Muscle of leg (tissue), 16 donors: ENCODE measurements at places on chromosomes 11 and 22. TPM values are rescaled to one million over a fixed set of nuclear protein-coding genes. Genes with fewer than 3 reads are reported as not detected.

Gene ALDH3B2
- 0.09 TPM for total RNA-seq

Gene OR51B5
- total RNA-seq, result 0.31 TPM

Gene WBP2NL
- 1.0 TPM for total RNA-seq

Gene MRPL40
- total RNA-seq, result 40.2 TPM

Gene OR8D4
- total RNA-seq, result 0.04 TPM

Gene C22orf31
- total RNA-seq, result 2.1 TPM

Gene ARL14EP
- 26.9 TPM for total RNA-seq

Gene ANKK1
- total RNA-seq, result 0.09 TPM

DNA sequence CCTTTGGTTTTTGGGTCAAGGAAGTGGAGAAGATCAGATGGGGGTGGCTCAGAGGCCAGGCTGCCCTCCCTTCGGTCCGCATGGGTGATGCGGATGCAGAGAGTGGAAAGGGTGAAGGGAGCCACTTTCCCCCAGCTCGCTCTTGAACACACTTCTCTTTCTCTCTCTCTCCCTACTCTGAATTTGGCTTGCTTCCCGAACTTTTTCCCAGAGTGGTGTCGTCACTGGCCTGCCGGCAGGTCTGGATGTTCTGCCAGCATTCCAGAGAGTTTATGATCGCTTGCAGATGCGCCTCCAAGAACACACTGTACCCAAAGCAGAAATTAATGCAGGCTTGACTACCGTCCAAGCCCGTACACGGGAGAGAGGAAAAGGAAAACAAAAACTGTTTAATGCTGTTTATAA is 103.2 kb downstream of the ZBTB16 start:
- peak; percentile 100 for DNase-seq

- peak; percentile 63 for DNase-seq
Observed at GRCh38 chr11:15969701-15970329, 386.5 kb downstream of the SOX6 start.

DNA sequence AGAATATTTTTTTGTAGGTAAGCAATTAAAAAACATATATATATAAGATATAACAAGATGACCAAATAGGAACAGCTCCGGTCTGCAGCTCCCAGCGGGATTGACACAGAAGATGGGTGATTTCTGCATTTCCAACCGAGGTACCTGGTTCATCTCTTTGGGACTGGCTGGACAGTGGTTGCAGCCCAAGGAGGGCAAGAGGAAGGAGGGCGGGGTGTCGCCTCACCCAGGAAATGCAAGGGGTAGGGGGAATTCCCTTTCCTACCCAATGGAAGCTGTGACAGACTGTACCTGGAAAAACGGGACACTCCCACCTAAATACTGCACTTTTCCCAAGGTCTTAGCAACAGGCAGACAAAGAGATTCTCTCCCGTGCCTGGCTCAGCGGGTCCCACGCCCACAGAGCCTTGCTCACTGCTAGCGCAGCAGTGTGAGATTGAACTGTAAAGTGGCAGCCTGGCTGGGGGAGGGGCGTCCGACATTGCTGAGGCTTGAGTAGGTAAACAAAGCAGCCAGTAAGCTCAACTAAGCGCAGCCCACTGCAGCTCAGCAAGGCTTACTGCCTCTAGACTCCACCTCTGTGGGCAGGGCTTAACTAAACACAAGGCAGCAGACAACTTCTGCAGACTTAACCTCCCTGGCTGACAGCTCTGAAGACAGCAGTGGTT is 163.8 kb downstream of the CWF19L2 start:
- no peak for DNase-seq

DNA sequence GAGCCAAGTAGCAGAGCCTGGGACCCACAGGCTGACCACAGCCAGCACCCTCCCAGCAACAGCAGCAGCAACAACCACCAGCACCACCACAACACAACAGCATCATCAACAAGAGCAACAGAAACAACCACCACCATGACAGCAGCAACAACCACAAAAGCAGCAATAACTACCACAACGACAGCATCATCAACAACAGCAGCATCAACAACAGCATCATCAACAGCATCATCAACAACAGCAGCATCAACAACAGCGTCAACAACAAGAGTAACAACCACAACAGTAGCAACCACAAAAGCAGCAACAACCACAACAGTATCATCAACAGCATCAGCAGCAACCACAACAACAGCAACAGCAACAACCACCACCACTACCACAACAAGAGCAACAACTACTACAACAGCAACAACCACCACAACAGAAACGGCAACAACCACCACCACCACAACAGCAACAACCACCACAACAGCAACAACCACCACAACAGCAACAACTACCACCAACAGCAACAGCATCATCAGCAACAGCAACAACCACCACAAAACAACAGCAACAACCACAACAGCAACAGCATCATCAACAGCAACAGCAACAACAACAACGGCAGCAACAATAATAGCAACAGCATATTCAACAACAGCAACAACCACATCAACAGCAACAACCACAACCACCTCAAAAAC is 22.1 kb upstream of the FGF3 start:
- DNase-seq, result no peak

DNA sequence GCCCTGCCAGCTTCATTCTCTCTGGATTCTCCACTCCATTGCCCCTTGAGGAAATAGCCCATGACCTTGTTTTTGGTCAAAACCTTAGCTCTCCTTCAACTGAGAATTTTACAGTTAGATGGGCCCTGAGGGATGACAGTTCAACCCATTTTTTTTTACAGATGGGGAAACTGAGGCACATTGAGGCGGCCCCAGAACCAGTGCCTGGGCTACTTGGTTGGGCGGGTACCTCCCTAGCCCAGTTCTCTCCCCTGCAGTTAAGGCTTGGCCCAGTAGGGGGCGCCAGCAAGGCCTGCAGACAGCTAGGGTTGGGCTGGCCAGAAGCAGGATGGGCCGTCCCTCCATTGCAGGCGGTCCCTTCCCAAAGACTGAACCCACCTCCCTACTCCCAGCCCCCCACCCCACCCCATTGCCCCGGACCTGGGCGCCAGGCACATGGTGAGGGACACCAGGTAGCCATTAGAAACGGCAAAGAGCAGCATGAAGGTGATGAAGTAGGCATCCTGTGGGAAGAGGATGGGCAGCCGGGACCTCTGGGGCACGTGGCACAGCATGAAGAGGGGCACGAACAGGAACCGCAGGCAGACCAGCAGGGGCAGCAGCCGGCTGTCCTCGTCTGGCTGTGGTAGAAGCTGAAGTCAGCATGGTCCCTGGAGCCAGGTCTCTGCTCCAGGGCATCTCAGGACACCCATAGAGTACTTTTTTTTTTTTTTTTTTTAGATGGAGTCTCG is 7.6 kb downstream of the SLC29A2 start:
- no peak for DNase-seq

GRCh38 chr11:88089134-88089533 is 86.1 kb downstream of the RAB38 start:
- no peak for DNase-seq

GRCh38 chr11:116605543-116606459 is 167.0 kb downstream of the BUD13 start:
- DNase-seq, result peak; percentile 21

GRCh38 chr11:85595285-85595884 is 31.8 kb downstream of the DLG2 start:
- DNase-seq, result peak; percentile 68

GRCh38 chr11:134145715-134146114 is 76.8 kb downstream of the JAM3 start:
- DNase-seq, result no peak

- DNase-seq, result no peak
Observed at GRCh38 chr22:36756031-36756430, 19.9 kb downstream of the IFT27 start.

DNA sequence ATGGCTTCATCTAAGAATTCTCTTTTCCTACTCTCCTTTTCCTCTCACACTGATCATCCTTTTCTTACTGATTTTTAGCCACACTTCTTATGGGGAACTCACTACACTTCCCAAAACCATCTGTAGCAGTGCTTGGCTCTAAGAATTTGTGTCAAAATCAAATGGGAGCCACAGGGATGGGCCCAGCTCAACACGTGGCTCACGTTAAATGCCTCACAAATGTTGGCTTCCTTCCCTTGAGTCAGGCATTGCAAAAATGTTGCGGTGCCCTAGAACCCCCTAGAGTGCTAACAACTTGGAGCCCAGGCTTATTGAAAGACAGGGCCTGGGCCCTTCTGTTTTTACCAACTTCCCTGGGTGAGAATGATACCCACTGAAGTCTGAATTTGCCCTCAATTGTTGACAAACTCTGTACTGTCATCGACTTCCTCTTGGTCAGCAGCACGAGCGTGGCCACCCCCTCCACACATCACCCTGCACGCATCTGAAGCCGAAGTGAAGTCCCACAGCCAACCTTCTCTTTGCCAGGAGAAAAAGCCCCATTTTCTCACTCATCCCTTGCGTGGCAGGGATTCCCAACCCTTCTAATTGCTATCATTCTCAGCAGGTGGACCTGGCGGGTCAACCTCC is 69.7 kb downstream of the ELFN2 start:
- DNase-seq, result no peak

- no peak for DNase-seq
Observed at GRCh38 chr22:43831561-43832392, 19.7 kb upstream of the EFCAB6 start.
